Tongue (tissue), 3 donors: ENCODE measurements at places on chromosomes 2 and 18.

GRCh38 chr2:229314117-229314516 lies 43.0 kb upstream of the PID1 start:
- no peak for DNase-seq

GRCh38 chr2:191515551-191515950 lies 162.4 kb upstream of the NABP1 start:
- no peak for DNase-seq

- peak; percentile 65 for DNase-seq
These were observed 2.1 kb downstream of the ARID5A start for GRCh38 chr2:96538487-96539214.

DNA sequence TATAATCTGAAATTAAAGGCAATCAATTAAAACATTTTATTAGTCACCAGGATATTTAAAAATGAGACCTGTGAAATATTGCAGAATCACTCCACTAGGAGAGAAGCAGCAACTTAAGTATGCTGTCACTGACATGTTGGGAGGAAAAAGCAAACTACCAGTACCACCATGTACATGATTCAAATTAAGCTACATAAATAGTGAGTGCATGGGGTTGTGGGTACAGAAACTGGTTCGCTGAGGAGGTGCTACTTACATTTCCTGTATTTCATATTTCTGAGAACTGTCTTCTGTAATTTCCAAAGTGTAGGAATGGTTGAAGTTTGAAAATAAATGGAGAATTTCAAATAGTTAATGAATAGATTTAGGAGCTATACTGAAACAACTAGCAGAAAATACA lies 7.9 kb upstream of the NR4A2 start:
- no peak for DNase-seq

DNA sequence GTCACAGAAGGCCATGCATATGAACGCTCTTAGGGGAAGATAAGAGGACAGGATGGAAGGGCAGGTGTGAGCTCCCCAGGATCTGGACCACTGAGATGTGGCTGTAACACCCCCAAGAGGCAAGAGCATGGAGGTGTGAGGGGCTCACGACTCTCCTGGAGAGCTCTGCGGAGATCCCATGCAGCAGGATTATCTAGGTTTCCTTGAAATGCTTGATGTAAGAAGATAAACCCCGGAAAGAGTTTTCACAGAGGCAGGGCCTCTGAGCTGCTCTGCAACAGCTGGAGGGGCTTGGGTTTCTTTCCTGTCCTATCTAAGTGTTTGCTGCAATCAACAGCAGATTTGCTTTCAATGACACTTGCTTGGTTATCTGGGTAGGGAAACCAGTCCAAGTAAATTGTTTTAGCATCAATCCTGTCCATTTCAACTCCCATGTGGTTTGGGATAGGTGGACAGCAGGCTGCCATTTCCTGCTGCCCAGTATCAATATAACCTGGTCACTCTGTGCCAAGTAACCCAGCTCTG lies 138.9 kb downstream of the SMAD2 start:
- DNase-seq = peak; percentile 8

DNA sequence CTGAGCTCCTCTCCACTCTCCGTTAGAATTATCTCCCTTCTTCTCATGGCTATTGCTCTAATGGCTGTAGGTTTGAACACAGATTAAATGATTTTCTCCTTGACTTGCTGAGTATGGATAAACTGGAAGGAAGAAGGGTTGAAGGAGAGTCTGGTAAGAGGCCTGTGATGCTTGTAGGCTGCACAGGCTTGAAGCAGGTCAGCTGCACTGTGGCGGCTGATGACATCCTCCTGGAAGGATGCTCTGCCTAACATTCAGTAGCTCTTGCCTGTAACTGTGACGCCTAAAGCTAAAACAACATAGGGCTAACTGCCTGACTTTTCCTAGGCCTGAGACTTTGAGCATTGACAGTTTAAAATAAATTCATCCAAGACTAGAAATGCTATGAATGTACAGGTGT lies 166.3 kb downstream of the MREG start:
- DNase-seq = no peak

- DNase-seq = no peak
These were observed 63.2 kb downstream of the CCDC74A start for GRCh38 chr2:131590896-131591295.

DNA sequence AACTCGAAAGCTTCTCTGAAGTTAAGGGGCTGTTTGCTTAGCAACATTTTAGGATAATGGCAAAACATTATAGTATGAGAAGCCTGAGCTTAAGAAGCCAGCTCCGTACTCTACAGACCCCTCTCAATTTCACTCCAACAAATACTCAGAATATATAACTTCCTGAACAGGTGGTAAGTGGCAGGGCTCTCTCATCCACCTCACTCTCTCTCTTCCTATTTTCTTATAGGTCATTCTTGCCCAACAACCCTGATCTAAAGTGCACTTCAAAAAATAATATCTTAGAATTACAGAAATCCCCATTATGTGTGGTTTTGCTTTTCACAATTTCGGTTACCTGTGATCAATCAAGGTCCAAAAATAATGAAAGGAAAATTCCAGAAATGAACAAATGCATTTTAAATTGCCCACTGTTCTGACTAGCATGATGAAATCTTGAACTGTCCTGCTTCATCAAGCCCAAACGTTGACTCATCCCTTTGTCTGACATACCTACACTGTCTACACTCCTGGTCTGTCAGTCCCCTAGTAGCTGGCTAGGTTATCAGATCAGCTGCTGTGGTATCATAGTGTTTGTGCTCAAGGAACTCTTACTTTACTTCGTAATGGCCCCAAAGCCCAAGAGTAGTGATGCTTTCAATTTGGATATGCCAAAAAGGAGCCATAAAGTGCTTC lies 122.8 kb upstream of the COL5A2 start:
- no peak for DNase-seq

DNA sequence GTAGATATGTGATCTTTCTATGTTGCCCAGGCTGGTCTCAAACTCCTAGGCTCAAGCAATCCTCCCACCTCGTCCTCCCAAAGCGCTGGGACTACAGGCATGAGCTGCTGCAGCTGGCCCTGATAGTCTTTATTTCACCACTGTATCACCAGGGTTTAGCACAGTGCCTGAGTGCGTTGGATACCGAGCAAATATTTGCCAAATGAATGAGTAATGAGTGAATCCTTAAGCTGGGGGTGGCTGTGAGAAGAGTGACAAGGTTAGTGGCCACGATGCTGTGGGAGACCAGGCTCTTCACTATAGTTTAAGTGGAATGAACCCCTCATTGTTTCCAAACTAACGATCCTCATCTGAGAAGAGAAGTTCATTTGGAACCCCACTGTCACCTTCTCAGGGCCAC lies 60.8 kb upstream of the FAM136A start:
- no peak for DNase-seq

- DNase-seq = no peak
These were observed 12.7 kb upstream of the SELENOI start for GRCh38 chr2:26333293-26333692.

DNA sequence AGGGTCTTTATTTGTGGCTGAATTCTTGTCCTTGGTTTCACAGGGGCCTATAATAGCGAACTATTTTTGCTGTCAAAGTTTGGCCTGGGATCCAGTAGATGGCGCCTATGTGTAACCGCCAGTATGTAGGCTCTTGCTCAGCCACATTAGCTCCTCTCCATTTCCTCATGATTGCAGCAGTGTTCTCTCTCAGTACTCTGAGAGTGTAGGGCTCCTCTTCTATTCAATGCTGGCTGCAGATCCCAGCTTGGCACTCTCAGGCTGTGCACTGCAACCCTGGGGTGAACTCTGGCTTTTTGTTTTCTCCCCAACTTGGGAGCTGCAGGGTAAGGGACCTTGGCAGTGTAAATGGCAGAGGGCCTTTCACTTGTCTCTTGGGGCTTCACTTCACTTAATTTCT lies 344.6 kb upstream of the CHAC2 start:
- DNase-seq = no peak

DNA sequence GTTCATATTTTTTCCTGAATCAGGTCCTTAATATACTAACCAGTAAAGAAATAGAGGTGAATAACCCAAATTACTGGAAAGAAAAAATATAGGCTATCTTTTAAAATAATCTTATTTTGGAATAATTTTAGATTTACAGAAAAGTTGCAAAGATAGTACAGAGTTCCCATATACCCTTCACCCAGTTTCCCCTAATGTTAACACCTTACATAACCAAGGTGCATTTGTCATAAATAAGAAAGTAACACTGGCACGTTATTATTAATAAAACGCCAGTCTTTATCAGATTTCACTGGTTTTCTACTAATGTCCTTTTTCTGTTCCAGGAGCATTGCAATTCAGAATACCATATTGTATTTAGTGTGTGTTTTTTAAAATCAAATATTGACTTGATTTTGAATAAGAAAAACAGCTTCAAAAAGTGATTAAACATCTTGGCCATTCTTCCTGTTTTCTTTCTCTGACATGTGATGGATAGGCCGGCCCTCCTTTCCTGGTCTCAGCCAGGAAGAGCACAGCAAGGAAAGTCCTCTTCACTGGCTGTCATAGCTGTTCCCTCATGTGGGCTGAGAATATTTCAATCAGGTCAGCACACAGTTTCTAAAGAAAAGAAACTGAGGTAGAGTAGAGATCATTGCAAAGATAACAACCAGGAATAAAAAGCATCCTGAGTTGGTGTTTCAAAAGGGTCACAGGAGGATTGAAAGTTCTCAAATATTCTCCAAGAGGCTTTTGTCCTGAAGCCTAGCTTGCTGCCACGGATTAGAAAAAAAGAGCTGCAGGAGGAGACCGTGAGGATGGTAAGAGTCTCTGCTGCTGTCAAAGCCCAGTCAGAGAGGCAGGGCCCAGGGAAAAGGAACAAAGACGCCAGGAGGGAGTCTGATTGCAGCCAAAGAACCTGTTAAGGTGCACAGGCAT lies 79.3 kb upstream of the ARL5A start:
- DNase-seq = no peak

GRCh38 chr2:111688482-111688881 lies 195.5 kb downstream of the ANAPC1 start:
- DNase-seq = peak; percentile 91

DNA sequence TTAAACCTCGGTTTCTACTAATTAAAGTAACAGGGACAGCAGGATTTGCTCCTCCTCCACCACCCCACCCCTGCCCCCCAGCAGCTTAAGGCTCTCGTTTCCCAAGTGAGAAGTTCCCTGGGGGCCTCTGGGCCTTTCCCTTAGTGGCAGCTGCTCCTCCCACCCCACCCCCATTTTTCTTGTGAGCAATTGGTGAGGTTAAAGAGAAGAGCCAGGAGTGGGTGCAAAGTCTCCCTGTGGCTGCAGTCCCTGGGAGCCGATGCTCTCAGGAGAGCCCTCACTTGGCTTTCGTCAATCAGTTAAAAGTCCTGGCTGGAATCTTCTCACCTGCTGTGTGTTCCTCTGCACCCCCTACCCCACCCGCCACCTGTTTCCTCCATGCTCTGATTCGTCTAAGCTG lies 48.7 kb upstream of the AGAP1 start:
- peak; percentile 14 for DNase-seq

DNA sequence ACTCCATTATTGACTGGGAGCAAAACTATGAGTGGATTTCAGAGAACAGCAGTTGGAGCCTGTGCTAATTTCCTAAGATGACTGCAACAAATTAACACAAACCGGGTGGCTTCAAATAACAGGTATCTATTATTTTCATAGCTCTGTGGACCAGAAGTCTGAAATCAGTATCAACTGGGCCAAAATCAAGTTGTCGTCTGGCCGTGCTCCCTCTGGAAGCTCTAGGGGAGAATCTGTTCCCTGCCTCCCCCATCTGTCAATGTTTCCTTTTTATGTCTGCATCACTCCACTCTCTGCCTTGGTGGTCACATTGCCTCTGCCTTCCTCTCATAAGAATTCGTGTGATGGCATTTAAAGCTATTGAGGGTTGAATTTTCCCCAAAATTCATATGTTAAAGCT lies 269.8 kb downstream of the TMX3 start:
- no peak for DNase-seq

DNA sequence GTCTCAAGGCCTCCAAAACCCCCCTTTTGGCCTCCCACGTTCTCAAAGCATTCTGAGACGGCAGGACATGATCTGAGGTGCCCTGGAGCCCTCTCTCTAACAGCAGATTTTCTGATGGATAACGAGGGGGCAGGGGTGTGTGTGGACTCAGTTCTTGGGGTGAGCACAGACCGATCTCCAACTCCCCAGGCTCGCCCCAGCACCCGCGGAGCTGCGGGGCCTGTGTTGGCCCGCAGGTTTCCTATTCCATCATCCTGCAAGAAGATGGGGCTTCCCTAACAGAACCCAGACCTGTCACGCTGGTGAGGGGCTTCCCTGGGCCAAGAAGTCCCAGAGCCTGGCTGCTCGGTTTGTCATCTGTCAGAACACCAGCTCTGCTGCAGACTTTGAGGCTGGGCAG lies 196.1 kb downstream of the ANAPC1 start:
- DNase-seq = no peak

GRCh38 chr2:75822336-75822735 lies 111.6 kb upstream of the GCFC2 start:
- no peak for DNase-seq

- no peak for DNase-seq
These were observed 190.4 kb downstream of the FMNL2 start for GRCh38 chr2:152525277-152525838.

DNA sequence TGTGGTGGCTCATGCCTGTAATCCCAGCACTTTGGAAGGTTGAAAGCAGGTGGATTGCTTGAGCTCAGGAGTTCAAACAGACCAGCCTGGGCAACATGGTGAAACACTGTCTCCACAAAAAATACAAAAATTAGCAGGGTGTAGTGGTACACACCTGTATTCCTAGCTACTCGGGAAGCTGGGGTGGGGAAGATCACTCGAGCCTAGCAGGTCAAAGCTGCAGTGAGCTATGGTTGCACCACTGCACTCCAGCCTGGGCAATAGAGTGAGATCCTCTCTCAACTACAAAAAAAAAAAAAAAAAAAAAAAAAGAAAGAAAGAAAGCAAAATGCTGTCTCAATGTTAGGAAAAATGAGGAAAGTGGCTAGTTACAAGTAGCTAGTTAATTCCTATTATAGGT lies 56.8 kb downstream of the TRIP12 start:
- no peak for DNase-seq

- DNase-seq = no peak
These were observed 123.9 kb upstream of the FAM117B start for GRCh38 chr2:202510911-202511310.

DNA sequence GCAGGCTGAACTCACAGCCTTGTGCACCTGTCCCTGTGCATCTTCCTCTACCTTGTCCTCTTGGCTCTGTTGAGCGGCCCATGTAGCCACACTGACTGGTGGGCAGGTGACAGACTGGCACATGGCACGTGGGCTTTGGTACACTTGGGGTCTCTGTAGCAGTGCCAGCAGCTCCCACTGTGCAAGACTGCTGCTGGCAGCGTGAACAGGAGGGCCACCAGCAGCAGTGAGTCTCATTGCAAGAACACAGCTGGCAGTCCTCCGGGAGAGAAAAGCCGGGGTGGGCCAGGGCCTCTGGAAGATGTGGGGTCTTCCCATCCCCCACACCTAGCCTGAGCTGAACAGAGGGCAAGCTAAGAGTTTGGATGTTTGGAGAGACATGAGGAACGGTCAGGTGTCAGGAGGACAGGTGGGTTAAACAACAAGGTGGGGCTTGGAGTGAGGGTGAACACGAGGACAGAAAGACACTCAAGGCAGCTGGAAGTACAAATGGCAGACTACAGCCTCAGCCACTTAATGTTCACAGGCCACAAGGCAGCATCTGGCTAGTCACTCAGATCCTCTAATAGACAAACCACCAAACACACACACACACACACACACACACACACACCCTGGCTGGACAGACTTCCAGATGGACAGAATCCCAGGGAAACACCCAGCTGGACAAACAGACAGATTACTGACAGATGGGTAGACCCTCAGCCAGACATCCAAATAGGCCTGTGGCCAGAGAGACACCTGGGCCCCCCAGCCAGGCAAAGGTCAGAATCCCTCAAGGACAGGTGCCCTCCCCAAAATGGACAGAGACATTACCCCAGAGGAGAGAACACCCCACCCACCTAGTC lies 2.3 kb upstream of the PTPN18 start:
- no peak for DNase-seq

- DNase-seq = no peak
These were observed 11.4 kb upstream of the MAP3K20 start for GRCh38 chr2:173064151-173064805.
